ENCODE measurements at places on chromosomes 1 and 21. TPM values are rescaled to one million over a fixed set of nuclear protein-coding genes. Genes with fewer than 3 reads are reported as not detected.

The SH2D2A gene
- 0.88 TPM for total RNA-seq

The OR2T2 gene
- total RNA-seq = not detected

The FCGR3A gene
- not detected for total RNA-seq

The CRABP2 gene
- total RNA-seq = 17.6 TPM

The CGN gene
- not detected for total RNA-seq

The CHIT1 gene
- total RNA-seq = not detected

The SLC30A10 gene
- total RNA-seq = not detected

The BCL2L15 gene
- total RNA-seq = 0.12 TPM

The ALPL gene
- 104 TPM for total RNA-seq

The SERTAD4 gene
- 3.4 TPM for total RNA-seq

The TFF1 gene
- not detected for total RNA-seq

The CKS1B gene
- 24.4 TPM for total RNA-seq

The SLC6A9 gene
- 4.4 TPM for total RNA-seq

The PTPN22 gene
- total RNA-seq = 0.34 TPM

The ICOSLG gene
- 0.93 TPM for total RNA-seq

The KIF2C gene
- 2.3 TPM for total RNA-seq

The NPL gene
- 2.6 TPM for total RNA-seq

The POLR3GL gene
- 13.9 TPM for total RNA-seq

The SLC44A5 gene
- 0.25 TPM for total RNA-seq

The LCE6A gene
- not detected for total RNA-seq
